Cardiac muscle cell (in vitro differentiated cells and primary cell): ENCODE measurements at places on chromosomes 11 and 22.

DNA sequence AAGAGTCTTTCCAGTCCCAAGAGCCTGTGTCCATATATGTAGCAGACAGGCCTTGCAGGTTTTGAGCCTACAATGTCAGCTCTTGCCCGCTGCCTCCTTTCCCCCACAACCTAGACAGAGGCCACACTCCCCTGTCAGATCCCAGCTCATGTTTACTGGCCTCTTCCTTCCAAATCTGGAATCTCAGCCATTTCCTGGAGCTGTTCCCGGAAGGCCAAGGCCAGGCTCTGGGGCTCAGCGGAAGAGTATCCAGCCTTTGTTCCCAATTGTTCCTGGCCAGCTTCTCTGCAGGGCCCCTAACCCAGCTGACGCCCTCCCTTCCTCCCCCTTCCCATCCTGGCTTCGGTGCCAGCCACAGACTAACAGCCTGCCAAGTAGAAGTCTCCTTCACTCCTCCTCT, 1.0 kb upstream of the ROBO4 start:
- DNase-seq: peak; percentile 91

DNA sequence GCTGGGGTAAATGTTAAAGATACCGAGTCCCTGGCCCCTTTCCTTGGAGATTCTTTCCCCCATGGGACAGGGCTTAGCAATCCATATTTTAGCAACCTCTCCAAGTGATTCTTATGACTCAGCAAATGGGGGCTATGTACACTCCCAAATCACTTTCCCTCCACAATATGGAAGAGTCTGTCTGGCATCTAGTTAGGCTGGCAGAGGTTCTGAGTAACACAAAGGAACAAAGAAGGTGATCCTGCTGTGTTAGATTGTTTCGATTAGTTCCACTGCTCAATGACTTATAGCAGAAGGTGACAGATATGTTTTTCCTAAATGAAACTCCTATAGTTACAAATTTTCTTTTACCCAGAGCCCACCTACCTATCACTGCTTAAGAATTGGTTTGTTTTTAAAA, 154.0 kb upstream of the SYT13 start:
- DNase-seq: no peak

GRCh38 chr11:114604179-114604813, 8.7 kb upstream of the NXPE4 start:
- no peak for DNase-seq

DNA sequence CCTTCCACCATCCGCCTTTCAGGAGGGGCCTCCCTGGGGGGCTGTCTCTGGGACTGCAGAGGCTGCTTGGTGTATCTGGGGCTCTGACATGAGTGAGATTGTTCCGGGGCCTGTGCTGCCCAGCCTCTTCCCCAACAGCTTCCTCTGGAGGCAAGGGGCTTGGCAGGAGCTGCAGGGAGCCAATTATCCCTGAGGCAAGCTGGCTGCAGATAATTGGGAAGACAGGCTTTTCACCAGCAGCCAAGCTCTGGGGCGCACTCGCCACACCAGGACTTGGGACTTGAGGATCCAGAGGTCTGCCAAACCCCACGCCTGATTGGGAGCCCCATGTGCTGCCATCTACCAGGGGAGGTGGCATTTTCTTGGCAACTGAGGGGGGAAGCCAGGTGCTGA, 15.6 kb upstream of the RTN4R start:
- DNase-seq: no peak

DNA sequence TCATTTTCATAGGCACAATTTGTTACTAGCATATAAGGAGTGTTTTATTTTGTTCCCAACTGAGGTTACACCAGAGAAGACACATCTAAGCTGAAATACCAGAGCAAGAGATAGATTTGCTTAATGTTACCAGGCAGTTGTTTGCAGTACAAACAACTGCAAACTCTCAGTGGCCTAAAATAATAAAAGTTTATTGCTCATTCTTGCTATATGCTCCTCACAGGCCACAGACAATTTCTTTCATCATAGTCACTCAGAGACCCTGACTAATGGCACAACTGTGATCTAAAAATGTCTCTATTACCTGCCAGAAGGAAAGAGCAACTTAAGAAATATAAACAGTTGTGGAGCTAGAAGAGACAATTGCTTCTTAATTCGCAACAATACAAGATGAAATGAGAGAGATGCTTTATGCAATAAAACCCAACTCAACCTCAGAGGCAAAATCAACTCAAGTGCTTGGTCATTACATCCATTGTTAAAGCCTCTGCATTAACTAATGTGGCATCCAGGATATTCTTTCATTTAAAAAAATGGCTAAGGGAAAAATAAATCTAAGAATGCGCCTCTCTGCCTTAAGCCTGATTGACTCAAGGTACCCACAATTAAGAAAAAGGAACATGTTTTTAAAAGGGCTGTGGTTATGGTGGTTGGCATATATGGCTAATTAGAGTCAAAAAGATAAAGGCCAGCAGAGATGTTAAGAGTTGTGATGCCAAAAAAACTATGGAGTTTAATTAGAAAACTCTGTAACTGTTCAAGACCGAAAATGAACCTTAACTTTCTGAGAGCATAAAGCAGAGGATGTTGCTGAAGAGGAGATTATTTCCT, 103.7 kb downstream of the CD44 start:
- no peak for DNase-seq

GRCh38 chr22:45129703-45130524, 33.8 kb upstream of the NUP50 start:
- DNase-seq: no peak

DNA sequence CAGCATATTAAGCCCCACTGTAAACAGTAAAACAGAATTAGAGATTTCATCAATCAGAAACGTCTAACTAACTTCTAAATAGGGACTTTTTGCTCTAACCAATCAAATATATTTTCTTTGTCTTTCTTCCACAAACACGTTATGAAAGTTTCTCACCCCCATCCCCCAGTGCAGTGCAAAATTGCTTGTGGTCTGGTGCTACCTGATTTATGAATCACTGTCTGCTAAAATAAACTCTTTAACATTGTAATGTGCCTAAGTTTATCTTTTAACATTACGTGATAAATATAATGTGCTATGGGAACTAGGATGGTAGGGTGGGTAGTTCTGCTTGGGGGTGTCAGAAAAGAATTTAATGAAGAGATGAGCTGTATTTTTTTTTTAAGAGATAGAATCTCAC, 47.3 kb upstream of the SLC5A1 start:
- DNase-seq: no peak

- no peak for DNase-seq
These were observed 43.3 kb upstream of the MMP7 start for GRCh38 chr11:102573851-102574250.

- peak; percentile 86 for DNase-seq
These were observed 73.3 kb upstream of the ZBED5 start for GRCh38 chr11:10930972-10931760.
